ENCODE measurements at places on chromosomes 3 and 15. TPM values are rescaled to one million over a fixed set of nuclear protein-coding genes. Genes with fewer than 3 reads are reported as not detected.

CYP8B1 gene
- not detected for total RNA-seq

PTPRG gene
- 15.9 TPM for total RNA-seq

WDR93 gene
- 0.25 TPM for total RNA-seq

REC114 gene
- not detected for total RNA-seq

SERPINI2 gene
- total RNA-seq = not detected

PLA2G4E gene
- total RNA-seq = not detected

LRRC31 gene
- not detected for total RNA-seq

KNG1 gene
- total RNA-seq = not detected

TRIM42 gene
- total RNA-seq = not detected

IQCH gene
- 4.3 TPM for total RNA-seq

CYP19A1 gene
- 0.86 TPM for total RNA-seq
